ENCODE measurements at places on chromosomes 1 and 21.

GRCh38 chr1:145997016-145997717 lies 788 bp upstream of the TXNIP start:
- DNase-seq = no peak

DNA sequence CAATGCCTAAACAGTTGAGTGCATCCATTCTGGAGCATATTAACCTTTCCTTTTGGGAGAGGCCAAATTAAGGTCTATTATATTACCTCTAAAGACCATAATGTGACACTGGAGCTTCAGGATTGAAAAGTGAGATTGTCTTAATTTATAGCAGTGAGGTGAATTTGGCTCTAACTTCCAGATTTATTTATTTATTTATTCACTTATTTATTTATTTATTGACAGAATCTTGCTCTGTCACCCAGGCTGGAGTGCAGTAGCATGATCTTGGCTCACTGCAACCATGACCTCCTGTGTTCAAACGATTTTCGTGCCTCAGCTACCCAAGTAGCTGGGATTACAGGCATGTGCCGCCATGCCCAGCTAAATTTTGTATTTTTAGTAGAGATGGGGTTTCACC lies 19.1 kb downstream of the ZCCHC17 start:
- DNase-seq = no peak

DNA sequence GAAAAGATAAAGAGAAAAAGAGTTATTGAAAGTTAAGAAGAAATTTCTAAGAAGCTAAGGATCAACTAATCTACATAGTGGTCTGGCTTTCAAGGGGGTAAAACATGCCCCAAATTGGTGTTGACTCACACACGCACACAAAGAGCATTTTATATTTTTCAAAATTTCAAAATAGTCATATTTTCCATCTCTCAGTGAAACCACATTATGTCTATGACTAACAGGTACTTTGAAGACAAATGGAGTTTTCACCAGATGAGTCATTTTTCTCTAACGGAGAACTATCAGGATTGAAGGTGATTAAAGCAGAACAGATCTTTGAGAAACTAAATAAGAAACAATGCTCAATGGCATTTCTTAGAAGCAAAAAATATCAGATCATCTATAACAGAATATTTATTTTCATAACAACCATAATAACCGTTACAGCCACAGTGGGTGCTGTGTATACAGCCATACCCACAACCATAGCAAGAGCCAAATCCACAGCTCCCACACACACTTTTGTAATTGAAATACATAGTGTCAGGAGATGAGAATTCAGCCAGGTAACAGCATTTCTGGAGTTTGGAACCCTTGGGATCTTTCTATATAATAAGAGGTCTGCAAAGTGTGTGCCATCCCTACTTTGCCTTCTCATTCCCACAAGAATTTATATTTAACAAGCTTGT lies at the start of gene KRTAP21-3:
Gene KRTAP21-3 (minus strand): TSS at position 539 of the 671 bp plus-strand sequence. CDS start 18 bp downstream, at position 521.
- DNase-seq = no peak

DNA sequence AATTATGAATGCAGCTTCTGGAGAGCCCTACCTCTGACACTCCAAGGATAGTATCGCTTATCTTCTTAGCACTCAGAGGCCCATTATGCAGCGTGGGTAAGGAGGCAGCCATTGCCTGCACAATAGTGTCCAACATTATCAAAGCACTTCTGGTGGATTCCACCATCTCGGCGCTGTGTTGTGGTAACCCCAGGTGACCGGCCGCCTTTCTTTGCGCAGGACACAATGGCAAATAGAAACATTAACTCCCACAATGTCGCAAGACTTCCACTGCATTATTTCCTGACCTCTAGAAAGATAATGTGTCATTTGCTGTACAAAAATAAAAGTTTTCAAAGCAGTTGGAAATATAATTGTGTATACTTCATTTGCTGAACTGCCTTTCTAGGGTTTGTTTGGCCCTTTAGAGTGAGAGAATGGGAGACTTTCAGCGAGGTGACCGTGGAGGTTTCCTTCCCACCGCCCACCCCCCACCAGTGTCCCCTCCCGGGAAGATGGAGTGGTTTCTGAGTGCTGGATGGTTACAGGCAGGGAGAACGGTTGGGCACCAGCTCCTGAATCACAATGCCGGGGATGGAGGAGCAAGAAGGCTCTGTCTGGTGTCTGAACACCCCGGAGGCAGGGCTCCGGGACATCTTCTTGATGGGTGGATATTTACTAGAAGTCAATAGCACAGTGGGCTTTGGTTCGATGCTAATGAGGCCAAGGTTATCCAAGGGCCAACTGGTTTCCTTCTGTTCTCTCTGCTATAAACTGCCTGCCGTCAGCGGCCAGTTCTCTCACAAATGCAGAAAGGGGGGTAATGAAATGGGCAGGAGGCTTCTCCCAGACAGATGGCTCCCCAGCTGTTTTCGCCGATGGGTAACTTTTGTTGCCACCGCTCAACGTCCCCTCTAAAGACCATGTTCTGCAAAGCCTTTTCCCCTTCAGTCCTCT lies 215.4 kb upstream of the PROX1 start:
- DNase-seq = no peak

GRCh38 chr1:12197483-12197880 lies 30.7 kb downstream of the TNFRSF1B start:
- no peak for DNase-seq

DNA sequence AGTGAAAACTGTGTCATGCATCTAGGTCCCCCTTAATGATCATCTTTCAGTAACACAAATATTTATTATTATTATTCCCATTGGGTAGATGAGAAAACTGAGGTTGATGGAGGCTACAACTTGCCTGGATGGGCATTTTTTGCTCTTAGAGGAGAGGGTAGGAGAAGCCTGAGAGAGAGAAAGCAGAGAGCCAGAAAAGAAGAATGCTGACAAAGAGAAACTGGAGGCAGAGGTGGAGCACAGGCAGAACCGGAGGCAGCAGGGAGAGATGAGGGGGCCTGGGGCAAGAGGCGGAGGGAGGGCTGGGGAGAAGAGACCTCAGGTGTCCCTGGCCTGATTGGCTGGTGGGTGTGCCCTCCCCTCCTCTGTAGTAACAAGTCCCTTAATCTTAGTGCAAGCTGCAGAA lies 4.1 kb downstream of the BLACAT1 start:
- DNase-seq = no peak

- no peak for DNase-seq
Measured at GRCh38 chr21:37446552-37446951, 80.0 kb downstream of the DYRK1A start.

- no peak for DNase-seq
Measured at GRCh38 chr21:36162631-36163030, 6.0 kb downstream of the DOP1B start.

DNA sequence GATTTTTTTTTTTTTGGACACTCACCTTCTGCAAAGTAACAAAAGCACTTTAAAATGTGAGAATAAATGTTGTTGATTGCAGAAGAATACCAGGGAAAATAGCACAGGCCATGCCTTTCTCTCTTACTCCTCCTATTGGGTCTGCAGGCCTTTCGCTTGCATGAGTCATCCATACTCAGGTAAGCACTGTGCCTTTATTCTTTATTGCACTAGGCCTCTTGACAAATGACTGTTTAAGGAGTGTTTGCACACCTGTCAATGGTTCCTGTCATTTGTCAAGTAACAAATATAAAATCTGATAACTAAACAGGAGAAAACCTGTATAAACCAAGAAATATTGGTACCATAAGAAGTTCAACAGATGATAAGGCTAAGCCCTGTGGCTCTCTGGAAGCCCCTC lies 106.5 kb downstream of the RGS7 start:
- no peak for DNase-seq

- no peak for DNase-seq
Measured at GRCh38 chr1:64515427-64515826, 45.5 kb downstream of the CACHD1 start.

All from NCI-H187 (cell line).